Putamen (tissue), 1 donor: ENCODE measurements at places on chromosomes 16 and 17.

DNA sequence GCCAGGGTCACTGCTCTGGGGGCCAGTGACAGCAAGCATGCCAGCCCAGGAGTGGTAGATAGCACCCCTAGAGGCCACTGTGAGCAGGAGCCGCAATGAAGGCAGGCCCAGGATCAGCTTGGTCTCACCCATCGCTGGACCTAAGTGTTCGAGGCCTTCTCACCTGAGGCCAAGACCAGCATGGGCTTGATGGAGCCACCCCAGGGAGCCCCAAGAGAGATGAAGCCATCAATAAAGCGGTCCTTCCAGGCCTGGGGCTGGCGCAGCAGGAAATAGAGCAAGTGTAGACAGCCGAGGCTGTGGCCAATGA is 1.8 kb downstream of the LCAT start:
- no peak for DNase-seq

DNA sequence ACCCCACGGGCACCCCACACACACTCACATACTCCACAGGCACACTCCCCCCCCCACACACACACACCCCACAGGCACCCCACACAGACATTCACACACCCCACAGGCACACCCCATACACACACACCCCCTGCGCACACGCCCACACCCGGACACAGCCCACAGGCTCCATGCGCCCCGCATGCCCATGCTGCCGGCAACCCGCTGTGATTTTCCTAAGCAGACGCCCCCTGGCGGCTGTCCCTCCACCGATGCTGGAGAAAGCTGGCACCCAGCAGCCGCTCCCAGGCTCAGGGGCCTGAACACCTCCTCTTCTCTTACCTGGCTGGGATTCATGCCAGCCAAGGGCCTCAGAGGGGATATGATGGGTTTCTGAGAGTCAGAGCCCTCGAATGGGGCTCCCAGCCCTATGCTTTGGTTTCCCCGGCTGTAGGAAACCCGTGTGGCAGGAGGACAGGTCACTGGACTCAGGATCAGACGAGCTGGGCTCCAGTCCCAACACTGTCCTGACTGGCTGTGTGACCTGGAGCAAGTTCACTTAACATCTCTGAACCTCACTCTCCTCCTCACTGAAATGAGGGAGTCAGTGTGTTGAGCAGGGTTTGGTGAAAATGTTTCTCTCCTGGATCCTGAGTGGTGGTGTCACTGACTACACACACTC is 19.6 kb upstream of the TNFRSF13B start:
- DNase-seq = peak; percentile 61

DNA sequence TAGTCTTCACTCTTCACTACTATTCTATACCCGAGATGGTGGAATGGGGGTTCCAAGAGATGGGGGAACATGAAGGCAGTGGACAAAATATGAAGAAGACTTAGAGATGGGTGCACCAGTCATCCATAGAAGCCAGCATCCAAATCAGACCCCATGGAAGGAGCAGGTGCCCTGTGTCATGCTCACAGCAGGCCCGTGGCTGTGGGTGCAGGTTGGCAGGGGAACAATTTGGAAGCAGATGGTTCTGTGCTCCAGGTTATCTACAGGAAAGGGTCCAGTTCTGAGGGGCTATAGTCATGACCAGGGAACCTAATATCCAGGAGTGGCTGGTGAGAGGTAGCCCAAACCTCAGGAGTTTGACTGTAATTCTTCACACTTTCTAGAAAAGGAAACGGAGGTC is 9.6 kb upstream of the LPCAT2 start:
- DNase-seq = no peak

DNA sequence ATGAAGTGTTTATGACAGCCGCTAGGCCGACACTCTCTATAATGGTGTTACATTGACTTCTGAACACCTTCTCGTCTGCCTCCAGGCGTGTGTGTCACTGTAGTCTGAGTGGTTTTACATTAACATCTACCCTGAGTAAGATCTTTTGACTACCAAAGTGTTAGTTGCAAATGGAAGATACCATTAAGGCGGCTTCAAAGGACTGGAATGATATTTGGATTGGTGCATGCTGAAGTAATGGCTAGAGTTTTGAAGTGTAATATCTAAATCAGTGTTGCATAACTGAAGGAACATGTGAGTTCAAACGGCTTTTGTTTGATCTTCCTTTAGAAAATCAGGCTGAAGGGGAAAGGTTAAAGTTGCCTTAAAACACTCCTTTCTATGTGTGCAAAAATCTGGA is 52.2 kb downstream of the BCAS3 start:
- DNase-seq = no peak

DNA sequence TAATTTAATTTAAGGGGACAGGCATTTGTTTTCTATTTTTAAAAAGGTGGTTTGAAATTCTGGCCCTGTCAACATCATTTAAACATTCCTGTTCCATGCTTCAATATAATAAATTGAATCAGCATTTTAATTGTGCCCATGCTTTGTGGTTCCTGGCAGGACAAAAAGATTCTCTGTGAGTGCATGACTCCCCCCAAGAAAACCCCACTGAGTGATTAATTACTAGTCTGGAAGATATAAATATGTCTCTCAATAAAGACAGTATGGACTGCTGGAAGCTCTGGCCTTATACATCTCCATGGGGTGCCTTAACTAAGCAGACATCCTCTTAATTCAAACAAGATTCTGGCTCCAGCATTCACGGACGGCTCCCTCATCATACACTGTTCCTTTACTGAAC is 95.0 kb upstream of the PSMD7 start:
- DNase-seq = no peak

DNA sequence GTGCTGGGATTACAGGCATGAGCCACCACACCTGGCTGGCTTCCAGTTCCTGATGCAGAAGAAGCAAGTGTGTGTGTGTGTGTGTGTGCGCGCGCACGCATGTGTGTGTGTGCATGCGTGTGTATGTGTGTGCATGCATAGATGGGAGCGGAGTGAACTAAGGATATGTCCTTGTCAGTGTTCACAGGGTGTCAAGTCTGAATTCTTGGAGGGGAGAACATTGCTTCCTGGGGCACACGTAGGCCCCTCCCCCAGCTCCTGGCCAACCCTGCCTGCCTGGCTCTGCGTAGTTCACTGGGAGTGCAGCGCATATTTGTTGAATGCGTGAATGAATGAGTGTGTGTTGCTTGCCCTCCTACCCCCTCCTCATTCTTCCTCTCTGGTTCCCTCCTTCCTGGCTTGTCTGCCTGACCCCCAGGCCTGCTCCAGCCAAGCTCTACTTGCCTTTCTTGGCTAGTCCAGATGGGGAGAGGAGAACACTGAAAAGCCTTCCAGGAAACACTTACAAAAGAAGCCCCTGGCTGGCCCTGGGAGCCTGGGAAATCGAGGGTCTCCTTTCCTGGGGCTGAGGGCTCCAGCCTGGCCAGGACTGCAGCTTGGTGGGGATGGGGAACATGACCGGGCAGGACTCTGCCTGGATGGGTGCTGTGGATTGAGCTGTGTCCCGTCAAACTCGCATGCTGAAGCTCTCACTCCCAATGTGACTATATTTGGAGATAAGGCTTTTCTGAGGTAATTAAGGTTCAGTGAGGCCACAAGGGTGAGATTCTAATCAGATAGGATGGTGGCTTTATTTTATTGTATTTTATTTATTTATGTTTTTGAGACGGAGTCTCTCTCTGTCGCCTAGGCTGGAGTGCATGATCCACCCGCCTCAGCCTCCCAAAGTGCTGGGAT is 27.9 kb downstream of the IGFBP4 start:
- DNase-seq = no peak

- no peak for DNase-seq
Observed at GRCh38 chr16:12898551-12898950, 2.8 kb upstream of the SHISA9 start.

- no peak for DNase-seq
Observed at GRCh38 chr16:2516391-2517240, 2.9 kb downstream of the ATP6V0C start.

DNA sequence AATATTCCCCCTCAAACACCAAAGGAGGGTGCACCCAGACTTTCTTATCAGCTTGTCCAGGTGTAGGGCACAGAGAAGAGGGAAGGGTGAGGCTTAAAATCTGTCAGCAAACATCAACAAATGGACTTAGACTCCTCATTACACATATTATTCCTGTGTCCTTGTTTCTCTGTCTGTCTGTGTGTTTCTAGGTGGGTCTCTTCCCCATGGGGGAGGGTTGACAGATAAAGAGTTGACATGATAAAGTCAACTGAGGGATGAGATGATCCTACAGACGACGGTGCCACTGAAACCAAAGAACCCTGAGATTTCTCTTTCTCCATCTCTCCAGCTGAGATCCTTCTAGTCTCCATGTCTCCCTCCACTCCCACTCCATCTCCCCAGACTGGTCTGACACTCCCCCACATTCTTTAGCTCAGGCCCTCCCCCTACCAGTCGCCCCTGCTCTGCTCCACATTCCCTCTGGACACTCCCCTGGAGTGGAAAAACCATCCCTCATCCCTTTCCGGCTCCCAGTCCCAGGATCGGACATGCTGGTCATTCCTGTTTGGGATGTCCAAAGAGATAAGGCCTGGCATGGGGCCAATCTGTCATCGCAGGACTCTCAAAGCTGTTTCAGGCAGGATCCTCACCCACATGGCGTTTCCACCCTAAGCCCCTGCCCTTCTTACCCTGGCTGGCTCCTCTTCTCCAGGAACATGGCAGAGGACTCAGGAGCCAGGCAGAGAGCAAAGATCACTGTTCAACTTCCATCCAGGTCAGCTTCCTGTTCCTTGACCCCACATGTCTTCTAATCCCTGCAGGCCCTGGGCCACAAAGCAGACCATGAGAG is 2.9 kb upstream of the ITGA3 start:
- DNase-seq = no peak

DNA sequence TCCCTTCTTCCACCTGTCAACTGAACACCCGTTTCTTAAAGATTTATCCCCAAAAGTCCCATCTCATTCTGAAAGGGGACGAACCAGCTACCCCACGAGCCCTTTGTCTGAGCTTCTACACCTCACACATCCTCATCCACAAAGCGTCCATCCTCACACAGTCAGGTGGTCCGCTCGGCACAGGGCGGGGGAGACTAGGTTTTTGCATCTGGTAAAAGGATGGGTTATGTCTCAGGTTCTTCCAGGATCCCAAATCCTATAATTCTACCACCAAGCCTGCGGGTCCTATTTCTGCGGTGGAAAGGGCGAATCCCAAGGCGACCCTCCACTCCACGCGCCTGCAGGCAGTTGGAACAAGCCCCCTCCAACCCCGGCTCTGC is 458 bp downstream of the GFOD2 start:
- no peak for DNase-seq

GRCh38 chr16:72434159-72434558 is 262.2 kb upstream of the PMFBP1 start:
- DNase-seq = no peak

GRCh38 chr17:16433514-16433913 is 18.1 kb downstream of the TRPV2 start:
- DNase-seq = no peak

- no peak for DNase-seq
Observed at GRCh38 chr17:76088041-76088867, 9.3 kb downstream of the ZACN start.

DNA sequence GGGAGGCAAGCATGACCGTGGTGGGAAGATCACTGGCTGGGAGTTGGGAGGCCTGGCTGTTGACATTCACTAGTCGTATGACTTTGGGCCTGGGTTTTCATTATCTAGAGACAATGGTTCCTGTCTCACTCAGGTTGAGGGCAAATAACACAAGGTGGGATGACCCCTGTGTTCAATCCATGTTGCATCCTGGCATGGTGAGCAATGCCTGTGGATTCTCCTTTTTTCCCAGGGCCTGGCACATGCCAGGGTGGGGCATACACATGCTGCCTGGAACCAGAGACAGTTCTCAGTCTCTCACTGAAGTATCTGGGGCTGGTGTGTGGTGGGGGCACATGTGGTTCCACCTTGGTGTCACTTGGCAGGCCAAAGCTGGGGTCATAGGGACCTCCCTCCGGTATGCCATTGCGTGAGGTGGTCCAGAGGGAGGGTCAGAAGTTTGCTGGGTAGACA is 5.4 kb downstream of the THRA start:
- DNase-seq = no peak

GRCh38 chr17:18319604-18320256 is 4.6 kb downstream of the SMCR8 start:
- no peak for DNase-seq

- no peak for DNase-seq
Observed at GRCh38 chr17:41406205-41406604, 8.8 kb upstream of the KRT31 start.

GRCh38 chr17:7558544-7559319 is at the start of gene TNFSF13:
Gene TNFSF13, plus strand, starts transcription at chr17:7558750. Its CDS starts 290 bp downstream, at chr17:7559040.
- no peak for DNase-seq

DNA sequence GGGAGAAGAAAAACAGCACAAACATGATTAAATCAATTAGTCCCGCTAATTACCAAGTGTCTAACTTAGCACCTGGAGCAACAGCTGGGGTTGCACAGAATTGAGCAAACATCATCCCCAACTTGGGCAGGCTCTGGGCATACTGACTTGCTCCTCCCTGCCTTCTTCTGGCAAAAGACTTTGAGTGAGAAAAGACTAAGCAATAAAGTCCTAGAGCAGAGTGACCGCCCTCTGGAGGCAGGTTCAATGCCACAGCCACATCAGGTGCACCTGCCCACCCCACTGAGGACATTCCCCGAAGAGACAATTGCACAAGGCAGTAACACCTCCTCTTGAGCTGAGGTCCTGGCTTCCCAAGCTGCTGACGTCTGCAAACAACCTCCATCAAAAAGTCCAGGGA is 358.3 kb downstream of the SOX9 start:
- DNase-seq = no peak

DNA sequence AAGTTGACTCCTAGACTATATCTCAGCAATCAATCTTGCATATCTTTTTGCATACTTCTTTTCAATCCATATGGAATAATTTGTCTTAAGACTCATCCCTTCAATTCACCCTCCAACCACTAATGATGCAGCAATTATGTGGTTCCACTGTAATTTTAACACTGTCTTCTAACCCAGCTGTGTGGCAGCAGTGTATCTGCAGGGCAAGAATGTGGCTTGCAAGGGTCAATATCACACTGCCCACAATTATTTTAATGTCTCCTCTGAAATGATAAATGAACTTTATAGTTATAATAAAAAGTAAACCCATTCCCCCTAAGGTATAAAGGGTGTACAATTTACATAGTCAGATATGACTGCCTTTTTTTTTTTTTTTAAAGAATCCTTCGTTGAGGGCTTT is 48.6 kb downstream of the FTO start:
- no peak for DNase-seq
